ENCODE measurements at places on chromosomes 6 and 20.

DNA sequence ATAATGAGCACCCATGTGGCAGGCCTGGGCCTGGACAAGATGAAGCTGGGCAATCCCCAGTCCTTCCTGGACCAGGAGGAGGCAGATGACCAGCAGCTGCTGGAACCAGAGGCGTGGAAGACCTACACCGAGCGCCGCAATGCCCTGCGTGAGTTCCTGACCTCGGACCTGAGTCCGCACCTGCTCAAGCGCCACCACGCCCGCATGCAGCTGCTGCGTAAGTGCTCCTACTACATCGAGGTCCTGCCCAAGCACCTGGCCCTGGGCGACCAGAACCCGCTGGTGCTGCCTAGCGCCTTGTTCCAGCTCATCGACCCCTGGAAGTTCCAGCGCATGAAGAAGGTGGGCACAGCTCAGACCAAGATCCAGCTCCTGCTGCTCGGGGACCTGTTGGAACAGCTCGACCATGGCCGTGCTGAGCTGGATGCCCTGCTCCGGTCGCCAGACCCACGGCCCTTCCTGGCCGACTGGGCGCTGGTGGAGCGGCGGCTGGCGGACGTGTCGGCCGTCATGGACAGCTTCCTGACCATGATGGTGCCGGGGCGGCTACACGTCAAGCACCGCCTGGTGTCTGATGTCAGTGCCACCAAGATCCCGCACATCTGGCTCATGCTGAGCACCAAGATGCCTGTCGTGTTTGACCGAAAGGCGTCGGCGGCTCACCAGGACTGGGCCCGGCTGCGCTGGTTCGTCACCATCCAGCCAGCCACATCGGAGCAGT, 1.9 kb downstream of the FNDC11 start:
- DNase-seq, result no peak

- no peak for DNase-seq
These were observed 27.4 kb downstream of the NTSR1 start for GRCh38 chr20:62736026-62736406.

DNA sequence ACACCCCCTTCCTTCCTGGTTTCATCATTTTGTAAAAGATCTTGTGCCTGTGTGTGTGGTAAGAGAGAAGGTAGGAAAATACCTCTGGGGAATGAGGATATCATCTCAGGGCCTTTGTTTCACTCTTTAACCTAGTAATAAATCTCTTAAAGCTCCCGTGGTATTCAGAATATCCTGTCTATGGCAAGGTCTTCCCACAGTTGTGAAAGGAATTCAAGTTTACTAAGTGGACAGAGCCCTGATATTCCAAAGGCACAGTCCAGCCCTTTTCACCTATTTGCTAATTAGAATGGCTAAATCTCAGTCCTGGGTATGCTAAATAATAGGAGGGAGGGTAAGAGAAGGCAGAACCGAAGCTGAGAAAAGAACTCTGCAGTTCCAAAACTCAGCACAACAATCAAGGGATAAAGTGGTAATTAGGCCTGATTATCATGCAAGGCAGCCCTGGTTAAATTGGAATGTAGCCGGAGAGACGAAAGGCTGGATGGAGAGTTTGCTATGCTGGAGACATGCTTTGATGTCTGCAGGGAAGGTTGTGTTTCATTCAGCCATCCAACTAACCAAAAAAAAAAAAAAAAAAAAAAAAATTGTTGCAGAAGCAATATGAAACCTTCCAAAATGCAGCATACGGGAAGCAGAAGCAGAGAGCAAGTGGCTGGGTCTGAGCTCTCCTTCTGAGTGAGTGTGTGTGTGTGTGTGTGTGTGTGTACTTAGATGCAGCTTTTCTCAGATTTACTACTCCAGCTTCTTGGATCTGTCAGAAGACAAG, 28.5 kb upstream of the PIM1 start:
- DNase-seq, result no peak

DNA sequence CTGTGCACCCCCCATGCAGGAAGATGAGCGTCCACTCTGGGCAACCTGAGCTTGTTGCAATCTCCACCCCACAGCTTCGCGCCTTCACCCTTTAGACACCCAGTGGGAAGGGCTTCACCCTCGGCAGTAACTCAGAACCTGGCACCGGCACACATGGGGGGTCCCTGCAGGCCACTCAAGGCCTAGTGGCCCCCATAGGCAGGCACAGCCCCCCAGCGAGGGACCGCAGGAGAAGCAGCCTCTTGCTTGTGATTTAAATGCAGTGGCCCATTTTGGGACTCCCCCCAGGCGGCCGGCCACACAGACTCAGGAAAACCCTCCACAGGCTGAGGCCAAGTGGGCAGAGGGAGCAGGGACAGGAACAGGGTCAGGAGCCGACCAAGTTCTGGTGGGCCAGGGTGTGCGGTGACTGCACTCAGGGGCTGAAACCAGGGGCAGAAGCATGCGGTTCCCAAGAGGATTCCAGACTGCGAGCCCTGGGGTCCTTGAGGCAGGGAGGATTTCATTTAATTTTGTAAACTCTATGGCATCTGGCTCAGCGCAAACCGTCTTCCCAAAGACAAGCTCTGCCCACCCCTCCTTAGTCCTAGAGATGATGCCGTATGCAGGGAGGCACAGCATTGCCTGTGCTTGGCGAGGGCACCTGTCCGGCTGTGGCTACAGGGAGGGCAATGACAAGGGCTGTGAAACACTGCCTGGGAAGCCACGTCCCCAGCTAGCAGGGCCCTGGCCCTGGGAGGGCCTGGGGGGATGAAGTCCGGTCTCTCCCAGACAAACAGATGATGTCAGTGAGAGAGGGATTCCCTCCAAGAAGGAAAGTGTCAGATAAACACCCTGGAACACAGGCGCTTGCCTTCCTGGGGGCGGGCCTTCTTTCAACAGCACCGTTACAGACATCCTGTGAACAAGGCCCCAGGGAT, 52.9 kb upstream of the GPR31 start:
- no peak for DNase-seq

DNA sequence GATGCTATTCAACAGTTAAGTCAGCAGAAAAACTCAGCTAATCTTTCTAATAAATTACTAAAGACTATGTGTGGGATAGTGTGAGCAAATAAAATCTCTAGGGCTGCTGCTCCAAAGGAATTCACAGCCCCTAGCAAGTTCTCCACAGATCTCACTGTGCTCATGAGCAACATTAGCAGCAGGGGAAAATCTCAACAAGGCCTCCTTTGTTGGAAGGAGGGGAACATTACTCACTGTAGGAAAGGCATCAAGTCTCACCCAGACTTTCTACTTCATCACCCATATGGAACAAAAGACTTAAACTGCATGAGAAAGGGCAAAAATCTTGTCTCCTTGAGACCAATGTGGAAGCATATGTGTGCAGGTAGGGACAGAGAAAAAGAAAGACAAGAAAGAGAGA, 726.4 kb upstream of the SLC35B3 start:
- DNase-seq, result no peak

GRCh38 chr20:8346700-8347270, 214.7 kb downstream of the PLCB1 start:
- no peak for DNase-seq

- DNase-seq, result peak; percentile 46
These were observed 945 bp downstream of the TENT5A start for GRCh38 chr6:81751388-81752083.

DNA sequence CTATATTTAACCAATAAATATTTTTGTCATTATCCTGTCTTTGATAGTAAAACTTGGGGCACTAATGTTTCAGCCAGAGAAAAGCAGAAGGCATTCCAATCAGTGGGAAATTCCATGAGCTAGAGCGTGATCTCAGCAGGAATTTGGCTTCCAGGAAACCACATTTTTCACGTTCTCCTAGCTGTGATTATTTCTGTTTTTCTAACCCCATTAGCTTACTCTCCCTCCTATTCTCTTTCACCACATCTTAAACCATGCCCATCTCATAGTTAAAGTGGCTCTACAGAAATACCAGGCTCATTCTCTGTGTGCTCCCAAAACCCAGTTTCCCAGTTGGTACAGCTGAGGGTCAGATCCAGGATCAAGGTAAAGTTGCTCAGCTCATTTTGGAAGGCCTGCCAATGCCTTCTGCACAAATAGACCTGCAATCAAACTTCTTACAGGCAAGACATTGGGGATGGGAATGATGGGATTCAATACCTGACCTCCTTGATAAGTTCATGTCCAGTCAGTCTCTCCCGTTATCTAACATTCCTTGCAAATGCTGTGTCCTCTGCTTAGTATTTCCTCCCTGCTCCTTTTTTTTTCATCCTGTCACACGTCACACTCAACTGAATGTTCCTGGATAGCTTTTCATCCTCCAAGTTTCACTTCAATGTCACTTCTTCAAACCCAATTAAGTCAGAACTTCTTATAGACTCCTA, 33.1 kb upstream of the TMEM30A start:
- DNase-seq, result no peak

GRCh38 chr20:46361381-46361780, 45.0 kb downstream of the ELMO2 start:
- no peak for DNase-seq

DNA sequence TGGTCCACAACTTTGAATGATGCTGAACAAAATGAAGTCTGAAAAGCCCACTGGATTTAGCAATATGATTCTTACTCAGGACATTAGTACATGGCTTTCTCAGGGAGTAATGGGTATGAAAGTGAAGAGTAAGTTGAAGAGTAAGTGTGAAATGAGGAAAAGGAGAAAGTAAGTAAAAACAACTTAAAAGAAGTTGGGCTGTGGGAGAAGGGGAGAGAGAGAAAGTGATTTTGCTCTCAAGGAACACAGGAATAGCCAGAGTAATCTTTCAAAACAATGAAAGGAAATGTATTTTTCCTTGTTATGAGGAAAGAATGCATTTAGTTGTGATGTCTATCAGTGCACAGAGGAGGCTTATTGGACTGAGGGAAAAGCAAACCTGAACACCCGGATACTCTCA, 39.8 kb upstream of the NKAIN2 start:
- DNase-seq, result no peak

- DNase-seq, result peak; percentile 83
These were observed 108.4 kb upstream of the PLEKHG1 start for GRCh38 chr6:150491131-150491810.

DNA sequence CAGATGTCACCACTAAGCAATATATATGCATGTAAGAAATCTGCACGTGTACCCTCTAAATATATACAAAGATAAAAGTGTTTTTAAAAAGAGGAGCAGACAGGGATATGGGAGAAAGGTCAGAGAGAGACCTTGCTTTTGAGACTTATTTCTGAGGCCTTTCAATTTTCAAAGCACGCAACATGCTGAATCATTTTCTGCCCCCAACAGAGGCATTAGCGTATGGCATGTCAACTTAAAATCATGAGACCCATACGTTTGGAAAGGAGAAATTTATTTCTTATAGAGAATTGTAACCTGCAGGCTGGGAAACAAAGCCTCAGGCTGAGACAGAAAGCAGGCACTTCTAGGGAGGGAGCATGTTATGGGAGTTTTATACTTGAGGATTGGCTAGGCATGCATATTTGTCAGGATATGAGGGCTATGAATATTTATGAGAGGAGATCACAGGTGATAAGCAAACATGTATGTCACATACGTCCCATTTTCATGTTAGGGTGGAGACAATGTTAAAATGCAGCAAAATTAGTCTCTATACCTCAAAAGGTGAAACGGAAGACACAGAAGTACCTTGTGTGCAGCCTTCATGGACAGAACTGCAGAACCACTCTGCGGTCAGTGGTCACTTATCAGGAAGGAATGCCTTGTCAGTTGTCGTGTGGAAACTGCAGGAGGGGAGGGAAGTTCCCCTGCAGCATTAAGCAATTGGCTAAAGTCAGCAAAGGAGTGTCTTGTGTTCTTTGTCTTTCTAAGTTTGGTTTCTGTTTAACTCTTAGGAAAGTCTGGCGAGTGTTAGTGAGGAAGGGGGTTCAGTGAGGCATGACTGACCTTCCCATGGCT, 6.3 kb upstream of the GABRR2 start:
- no peak for DNase-seq

GRCh38 chr6:1697688-1698351, 88.1 kb downstream of the FOXC1 start:
- no peak for DNase-seq

DNA sequence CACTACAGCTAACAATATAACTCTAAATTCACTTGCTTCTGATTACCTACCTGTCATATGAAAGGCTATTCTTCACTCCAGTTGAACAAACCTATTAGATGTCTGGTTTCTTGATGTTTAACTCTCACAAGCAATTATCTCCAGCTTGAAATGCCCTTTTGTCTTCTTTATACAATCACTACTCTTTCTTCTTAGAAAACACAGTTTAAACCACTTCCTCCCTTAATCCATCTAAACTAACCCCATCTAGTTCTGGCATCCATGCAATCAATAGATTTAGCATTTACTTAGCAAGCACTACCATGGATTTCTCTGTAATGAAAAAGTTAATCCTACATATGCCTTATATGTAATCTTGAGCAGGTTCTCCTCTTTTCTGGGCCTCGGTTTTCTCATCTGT, 127.3 kb downstream of the ATXN1 start:
- no peak for DNase-seq

GRCh38 chr6:97316978-97317377, 34.0 kb upstream of the MMS22L start:
- DNase-seq, result peak; percentile 57

GRCh38 chr20:18224968-18225568, 63.3 kb upstream of the ZNF133 start:
- peak; percentile 76 for DNase-seq

DNA sequence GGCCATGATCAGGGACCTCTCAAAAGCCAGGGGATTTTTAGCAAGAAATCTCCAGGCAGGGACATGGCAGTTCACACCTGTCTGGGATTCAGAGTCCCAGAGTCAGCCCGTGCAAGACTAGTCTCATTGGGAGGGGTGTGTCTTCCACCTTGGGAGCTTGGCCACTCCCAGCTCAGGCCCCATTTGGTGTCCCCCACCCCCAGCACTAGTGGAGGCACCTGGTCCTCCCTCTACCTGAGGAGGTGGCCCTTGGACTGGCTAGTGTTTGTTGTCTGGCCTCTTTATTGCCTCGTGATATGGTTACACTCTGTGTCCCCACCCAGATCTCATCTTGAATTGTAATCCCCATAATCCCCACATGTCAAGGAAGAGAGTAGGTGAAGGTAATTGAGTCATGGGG, 140.8 kb upstream of the PHACTR3 start:
- DNase-seq, result no peak

- no peak for DNase-seq
These were observed 304.3 kb upstream of the SUPT3H start for GRCh38 chr6:45681860-45682511.

DNA sequence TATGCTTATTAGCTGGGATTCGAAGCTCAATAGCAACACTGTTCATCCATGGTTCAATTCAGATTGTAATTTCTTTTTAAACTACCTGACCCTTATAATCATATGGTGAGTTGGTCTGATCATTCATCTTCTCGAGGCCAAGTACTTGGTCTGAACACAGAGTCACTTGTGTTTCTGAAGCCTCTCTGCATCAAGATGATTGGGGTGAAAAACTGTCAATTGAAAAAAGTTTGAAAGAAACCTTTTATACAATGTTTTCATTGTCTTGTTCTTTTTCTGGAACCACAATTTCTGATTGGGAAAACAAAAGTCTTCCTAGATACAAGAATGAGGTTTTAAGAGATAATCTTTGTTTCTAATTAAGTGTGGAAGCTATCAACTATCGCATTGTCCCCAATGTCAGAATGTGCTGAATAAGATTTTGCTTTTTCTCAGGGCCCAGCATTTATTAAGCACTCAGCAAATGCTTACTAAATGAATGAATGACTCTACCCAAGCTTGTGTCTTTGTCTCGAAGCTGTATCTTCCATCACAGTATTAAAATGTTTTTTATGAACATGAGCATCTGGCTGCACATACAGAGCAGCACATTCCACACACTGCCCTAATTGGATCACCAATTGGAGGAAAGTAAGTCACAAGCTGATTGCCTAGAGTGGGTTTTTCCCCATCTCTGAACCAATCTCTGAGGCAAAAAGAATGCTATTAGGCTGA, 45.0 kb upstream of the MOXD1 start:
- DNase-seq, result no peak
